Liver (tissue), 10 donors: ENCODE measurements at places on chromosomes 7 and 10.
A peak's percentile ranks its signal among the peaks of the same experiment; 100 is the strongest.

DNA sequence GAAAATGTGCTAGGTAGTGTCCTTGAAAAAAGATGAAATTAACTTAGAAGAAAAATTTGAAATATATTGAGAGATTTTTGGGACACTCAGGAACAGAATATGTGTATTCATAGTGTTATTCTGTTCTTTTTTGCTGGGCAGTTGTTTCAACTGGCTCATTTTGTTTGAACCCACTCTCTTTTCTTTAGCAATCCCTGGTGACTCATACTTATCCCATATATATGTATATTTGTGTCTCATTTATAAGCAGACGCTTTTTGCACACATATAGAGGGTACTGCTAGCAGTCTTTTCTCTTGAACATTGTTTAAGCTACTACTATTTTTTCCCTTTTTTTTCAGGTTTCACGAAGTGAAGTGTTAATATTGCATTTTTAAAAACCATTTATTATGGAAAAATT lies 1.9 kb downstream of the EXOC6 start:
- H3K4me1 ChIP-seq = peaks cover 18% of the 10 kb centered on the region
- DNase-seq = no peak
- no peaks in the 10 kb centered on the region for H3K27me3 ChIP-seq
- no peaks in the 10 kb centered on the region for H3K36me3 ChIP-seq
- H3K27ac ChIP-seq = no peak overlapping the region
- no peak overlapping the region for H3K4me3 ChIP-seq

GRCh38 chr10:113499806-113500205 lies 53.0 kb upstream of the HABP2 start:
- H3K27ac ChIP-seq = no peak overlapping the region
- H3K4me3 ChIP-seq = no peak overlapping the region
- no peaks in the 10 kb centered on the region for H3K36me3 ChIP-seq
- H3K27me3 ChIP-seq = no peaks in the 10 kb centered on the region
- H3K4me1 ChIP-seq = no peaks in the 10 kb centered on the region
- no peak for DNase-seq

GRCh38 chr10:122544493-122544892 lies 16.1 kb upstream of the DMBT1 start:
- H3K27ac ChIP-seq = no peak overlapping the region
- no peak overlapping the region for H3K4me3 ChIP-seq
- no peaks in the 10 kb centered on the region for H3K27me3 ChIP-seq
- no peaks in the 10 kb centered on the region for H3K36me3 ChIP-seq

DNA sequence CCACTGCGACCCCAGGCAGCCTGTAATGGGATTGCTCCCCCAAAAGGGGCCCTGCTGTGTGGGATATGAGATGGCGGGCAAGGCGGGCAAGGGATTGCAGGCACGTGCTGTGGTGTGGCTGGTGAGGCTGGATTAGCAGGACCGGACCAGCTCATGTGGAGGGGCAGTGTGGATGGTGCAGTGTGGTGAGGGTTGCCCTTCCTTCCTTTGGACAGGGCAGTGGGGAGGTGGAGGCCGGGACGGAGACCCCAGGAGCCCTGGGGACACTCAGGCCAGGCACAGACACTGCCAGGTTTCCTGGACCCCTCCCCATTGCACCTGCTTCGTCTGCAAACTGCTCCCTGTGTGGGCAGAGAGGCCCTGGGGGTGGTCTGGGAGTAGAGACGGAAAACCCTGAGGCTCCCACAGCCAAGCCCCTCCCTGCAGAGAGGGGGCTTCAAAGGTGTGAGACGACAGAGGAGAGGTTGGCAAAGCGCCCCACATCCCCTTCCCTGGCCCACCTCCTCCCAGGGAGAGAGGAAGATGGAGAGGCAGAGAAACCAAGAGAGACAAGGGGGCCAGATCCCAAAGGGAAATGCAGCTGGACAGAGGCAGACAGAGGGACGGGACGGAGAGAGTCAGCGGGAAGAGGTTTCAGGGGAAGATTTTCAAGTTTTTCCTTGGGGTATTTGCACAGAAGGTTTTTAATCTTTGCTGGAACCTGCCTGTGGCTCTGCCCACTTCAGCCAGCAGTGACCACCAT lies 89.2 kb downstream of the MICALL2 start:
- no peak overlapping the region for H3K4me3 ChIP-seq
- no peak overlapping the region for H3K27ac ChIP-seq
- peaks cover 6% of the 10 kb centered on the region for H3K27me3 ChIP-seq

GRCh38 chr7:119761776-119762175 lies 511.2 kb upstream of the KCND2 start:
- H3K27me3 ChIP-seq = no peaks in the 10 kb centered on the region
- no peak for DNase-seq
- no peaks in the 10 kb centered on the region for H3K4me1 ChIP-seq
- no peaks in the 10 kb centered on the region for H3K36me3 ChIP-seq

- DNase-seq = no peak
- H3K4me3 ChIP-seq = no peak overlapping the region
- H3K36me3 ChIP-seq = no peaks in the 10 kb centered on the region
These were observed 91.8 kb downstream of the ZMYND11 start for GRCh38 chr10:227014-227413.

DNA sequence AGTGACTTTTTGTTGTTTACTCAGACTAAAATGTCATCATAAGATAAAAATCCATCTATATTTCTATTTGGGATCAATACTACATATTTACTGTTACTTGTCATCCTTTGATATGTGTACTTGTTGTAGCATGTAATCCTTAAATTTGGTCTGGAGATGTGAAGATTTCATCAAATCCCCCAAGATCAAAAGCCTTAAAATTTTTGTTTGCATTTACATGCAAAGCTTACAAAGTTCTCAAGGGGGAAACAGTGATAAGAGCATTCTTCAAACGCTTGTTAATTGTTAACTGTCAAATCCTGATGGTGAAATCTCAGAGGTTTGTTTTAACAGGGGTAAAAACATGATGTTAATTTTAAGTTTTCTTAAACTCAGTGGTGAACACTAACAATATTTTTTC lies 84.9 kb upstream of the SKAP2 start:
- no peaks in the 10 kb centered on the region for H3K4me1 ChIP-seq
- no peak overlapping the region for H3K27ac ChIP-seq
- DNase-seq = no peak
- peaks cover 2% of the 10 kb centered on the region for H3K27me3 ChIP-seq
- H3K4me3 ChIP-seq = no peak overlapping the region

- H3K36me3 ChIP-seq = no peaks in the 10 kb centered on the region
- DNase-seq = no peak
- H3K4me3 ChIP-seq = no peak overlapping the region
- no peak overlapping the region for H3K27ac ChIP-seq
- no peaks in the 10 kb centered on the region for H3K27me3 ChIP-seq
These were observed 67.0 kb downstream of the GSDME start for GRCh38 chr7:24690251-24690650.

DNA sequence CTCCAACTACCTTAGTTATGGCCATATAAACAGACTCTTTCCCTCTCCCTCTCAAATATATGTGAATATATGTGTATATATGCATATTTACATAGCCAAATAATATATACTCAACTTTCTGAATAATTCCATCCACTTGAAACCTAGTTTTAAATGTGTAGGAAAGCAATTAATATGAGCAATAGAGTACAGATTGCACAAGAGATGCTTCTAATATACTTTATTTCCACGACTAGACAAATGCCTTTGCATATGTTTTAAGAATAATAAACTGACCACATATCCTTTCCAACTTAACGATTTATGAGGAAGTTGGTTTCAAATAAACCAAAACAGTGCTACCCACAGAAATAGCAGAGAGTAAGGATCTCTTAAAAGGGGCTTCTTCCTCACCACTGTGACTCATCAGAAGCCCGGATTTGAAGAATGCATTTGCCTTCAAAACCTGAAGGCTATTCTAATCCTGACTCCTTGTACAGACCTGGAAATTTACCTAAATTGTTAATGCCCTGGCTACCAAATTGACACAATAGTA lies 266.3 kb downstream of the AHR start:
- no peak overlapping the region for H3K4me3 ChIP-seq
- no peaks in the 10 kb centered on the region for H3K36me3 ChIP-seq
- H3K27ac ChIP-seq = no peak overlapping the region
- H3K27me3 ChIP-seq = no peaks in the 10 kb centered on the region
- DNase-seq = no peak

DNA sequence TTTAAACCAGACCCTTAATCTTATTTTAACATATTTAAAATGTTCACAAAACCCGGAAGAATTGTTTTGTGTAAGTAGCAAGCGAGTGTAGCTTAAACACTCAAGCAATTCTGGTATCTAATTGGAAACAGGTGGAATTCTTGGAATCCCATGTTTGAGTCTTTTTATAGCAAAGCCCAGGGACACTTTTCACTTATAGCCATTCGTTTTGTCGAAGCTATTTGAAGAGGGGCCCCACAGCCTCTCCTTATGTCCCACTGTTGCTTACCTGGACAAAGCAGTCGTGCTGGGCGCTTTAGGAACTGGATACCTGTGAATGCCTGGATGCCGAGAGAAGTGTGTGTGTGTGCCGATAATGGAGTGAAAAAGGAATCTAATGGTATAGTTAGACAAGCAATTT lies 3.3 kb downstream of the CUX1 start:
- no peak overlapping the region for H3K4me3 ChIP-seq
- no peak overlapping the region for H3K27ac ChIP-seq
- H3K4me1 ChIP-seq = peaks cover 31% of the 10 kb centered on the region
- DNase-seq = no peak

DNA sequence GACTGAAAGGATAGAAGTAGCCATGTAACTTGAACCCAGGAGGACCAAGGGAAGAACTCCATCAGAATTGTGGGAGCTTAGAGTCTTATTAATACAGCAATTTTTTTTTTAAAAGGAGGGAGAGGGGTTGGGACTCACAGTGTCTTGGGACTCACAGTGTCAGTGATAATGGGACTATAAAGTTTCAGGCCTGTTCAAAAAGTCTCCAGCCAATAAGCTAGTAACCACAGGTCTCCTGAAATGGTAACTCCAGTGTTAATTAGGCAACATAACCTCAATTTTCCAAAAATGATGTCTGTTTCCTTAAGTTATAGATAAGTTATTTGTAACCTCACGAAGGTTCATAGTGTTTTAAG lies 2.4 kb upstream of the HNRNPH3 start:
- no peaks in the 10 kb centered on the region for H3K36me3 ChIP-seq
- no peak for DNase-seq
- H3K4me3 ChIP-seq = no peak overlapping the region

- no peaks in the 10 kb centered on the region for H3K27me3 ChIP-seq
- peaks cover 10% of the 10 kb centered on the region for H3K36me3 ChIP-seq
- no peak overlapping the region for H3K4me3 ChIP-seq
- no peak overlapping the region for H3K27ac ChIP-seq
- DNase-seq = no peak
These were observed 238.6 kb downstream of the COBL start for GRCh38 chr7:51077987-51078370.

GRCh38 chr10:69224862-69225657 lies 4.9 kb downstream of the HKDC1 start:
- peaks cover 8% of the 10 kb centered on the region for H3K4me1 ChIP-seq
- H3K27me3 ChIP-seq = peaks cover 2% of the 10 kb centered on the region
- H3K36me3 ChIP-seq = no peaks in the 10 kb centered on the region
- no peak overlapping the region for H3K27ac ChIP-seq
- DNase-seq = no peak
- H3K4me3 ChIP-seq = no peak overlapping the region

DNA sequence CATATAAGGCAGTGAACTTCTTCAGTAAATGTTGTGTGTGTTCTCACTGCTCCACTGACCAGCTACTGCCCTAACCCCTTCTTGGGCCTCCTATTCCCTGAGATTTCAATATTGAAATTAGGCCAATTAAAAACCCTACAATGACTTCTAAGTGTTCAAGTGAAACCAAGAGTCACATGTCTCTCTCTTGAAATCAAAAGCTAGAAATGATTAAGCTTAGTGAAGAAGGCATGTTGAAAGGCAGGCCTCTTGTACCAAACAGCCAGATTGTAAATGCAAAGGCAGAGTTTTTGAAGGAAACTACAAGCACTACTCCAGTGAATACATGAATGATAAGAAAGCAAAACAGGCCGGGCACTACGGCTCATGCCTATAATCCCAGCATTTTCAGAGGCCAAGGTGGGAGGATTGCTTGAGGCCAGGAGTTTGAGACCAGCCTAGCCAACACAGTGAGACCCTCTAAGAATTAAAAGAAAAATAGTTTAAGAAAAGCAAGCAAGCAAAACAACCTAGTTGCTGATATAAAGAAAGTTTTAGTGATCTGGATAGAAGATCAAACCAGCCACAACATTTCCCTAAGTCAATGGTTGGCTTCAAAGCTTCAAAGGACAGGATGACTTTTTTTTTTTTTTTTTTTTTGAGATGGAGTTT lies 22.3 kb downstream of the BRAF start:
- H3K27ac ChIP-seq = no peak overlapping the region
- no peaks in the 10 kb centered on the region for H3K36me3 ChIP-seq
- no peak for DNase-seq
- peaks cover 2% of the 10 kb centered on the region for H3K4me1 ChIP-seq

DNA sequence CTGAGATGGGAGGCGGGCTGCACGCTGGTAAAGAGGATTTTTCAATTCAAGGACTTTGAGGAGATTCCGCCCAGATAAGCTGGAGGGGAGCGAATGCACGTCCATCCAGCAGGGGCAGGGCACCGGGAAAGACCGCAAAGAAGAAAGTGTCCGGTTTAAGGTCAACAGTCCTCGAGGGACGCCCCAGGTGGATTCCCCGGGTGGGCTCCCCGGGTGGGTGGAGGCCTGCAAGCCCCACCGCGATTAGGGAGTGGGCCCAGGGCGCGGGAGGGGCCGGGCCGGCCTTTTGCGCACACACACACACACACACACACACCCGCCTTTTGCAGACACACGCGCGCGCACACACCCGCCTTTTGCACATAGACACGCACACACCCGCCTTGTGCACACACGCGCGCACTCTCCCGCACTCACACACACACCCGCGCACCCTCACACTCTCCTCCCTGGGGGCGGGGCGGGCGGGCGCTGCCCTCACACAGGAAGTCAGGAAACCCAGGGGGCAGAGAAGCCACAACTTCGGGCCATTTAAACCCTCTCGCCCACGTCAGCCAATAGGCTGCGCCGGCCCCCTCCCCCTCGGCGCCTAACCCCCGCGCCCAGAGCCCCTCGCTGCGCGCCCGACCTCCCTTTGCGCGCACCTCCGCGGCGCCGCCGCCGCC lies 615 bp downstream of the ARHGAP12 start:
- H3K27me3 ChIP-seq = no peaks in the 10 kb centered on the region
- DNase-seq = peak; percentile 60
- peak overlapping the region; percentile 96 for H3K27ac ChIP-seq
- no peaks in the 10 kb centered on the region for H3K36me3 ChIP-seq
- H3K4me1 ChIP-seq = peaks cover 5% of the 10 kb centered on the region

DNA sequence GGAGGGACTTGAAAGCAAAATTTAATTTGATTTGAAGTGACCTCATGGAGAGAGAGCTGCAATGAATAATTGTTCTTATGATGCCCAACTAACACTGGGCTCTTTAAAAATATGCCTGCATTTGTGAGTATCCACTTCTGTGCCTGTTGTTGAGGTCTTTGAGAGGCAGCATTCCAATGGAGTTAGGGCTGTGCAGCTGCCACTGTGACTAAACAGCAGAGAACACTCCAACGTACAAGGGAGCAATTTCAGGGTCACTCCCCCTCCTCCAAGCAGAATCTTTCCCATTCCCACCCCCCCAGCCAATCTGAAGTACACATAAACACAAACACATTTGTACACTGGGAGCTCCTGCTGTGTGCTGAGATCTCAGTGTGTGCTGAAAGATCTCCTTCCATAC lies 28.0 kb upstream of the GSAP start:
- no peaks in the 10 kb centered on the region for H3K27me3 ChIP-seq
- H3K4me1 ChIP-seq = peaks cover 3% of the 10 kb centered on the region
- no peak overlapping the region for H3K4me3 ChIP-seq
- no peak for DNase-seq
- no peaks in the 10 kb centered on the region for H3K36me3 ChIP-seq
- no peak overlapping the region for H3K27ac ChIP-seq

GRCh38 chr7:2527505-2528467 lies 8.2 kb downstream of the LFNG start:
- H3K4me3 ChIP-seq = no peak overlapping the region
- no peak overlapping the region for H3K27ac ChIP-seq
- H3K4me1 ChIP-seq = peaks cover 3% of the 10 kb centered on the region
- no peaks in the 10 kb centered on the region for H3K36me3 ChIP-seq
